ENCODE measurements at places on chromosomes 5 and 9. TPM values are rescaled to one million over a fixed set of nuclear protein-coding genes. Genes with fewer than 3 reads are reported as not detected.
A peak's percentile ranks its signal among the peaks of the same experiment; 100 is the strongest.

Gene ASB6
- 16.9 TPM for total RNA-seq

Gene CCDC180
- total RNA-seq, result 16.5 TPM

GRCh38 chr9:95570150-95570549 is 53.4 kb upstream of the PTCH1 start:
- DNase-seq, result no peak
- no peaks in the 10 kb centered on the region for H3K4me1 ChIP-seq
- H3K27ac ChIP-seq, result peak overlapping the region; percentile 23
- no peaks in the 10 kb centered on the region for H3K36me3 ChIP-seq

DNA sequence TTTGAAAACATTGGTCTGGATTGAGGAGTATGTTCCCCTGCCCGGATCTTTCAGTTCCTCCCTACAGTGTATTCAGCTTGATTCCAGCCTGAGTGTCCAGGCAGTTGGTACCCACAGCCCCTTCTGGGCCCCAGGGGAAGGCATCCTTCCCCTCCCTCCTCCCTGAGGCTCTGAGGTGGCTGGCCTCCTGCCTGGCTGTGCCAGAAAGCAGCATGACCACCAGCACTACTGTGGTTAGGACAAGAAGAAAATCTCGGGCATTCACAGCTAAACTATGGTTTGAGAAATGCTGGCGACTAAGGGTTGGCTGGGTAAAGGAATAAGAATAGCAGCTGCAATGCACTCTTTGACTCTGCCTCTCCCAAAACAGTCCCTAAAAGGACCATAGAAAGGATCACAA is 84.6 kb upstream of the LIFR start:
- no peak overlapping the region for H3K4me3 ChIP-seq
- H3K27ac ChIP-seq, result peak overlapping the region; percentile 55
- H3K36me3 ChIP-seq, result no peaks in the 10 kb centered on the region
- peaks cover 52% of the 10 kb centered on the region for H3K4me1 ChIP-seq
- DNase-seq, result no peak

DNA sequence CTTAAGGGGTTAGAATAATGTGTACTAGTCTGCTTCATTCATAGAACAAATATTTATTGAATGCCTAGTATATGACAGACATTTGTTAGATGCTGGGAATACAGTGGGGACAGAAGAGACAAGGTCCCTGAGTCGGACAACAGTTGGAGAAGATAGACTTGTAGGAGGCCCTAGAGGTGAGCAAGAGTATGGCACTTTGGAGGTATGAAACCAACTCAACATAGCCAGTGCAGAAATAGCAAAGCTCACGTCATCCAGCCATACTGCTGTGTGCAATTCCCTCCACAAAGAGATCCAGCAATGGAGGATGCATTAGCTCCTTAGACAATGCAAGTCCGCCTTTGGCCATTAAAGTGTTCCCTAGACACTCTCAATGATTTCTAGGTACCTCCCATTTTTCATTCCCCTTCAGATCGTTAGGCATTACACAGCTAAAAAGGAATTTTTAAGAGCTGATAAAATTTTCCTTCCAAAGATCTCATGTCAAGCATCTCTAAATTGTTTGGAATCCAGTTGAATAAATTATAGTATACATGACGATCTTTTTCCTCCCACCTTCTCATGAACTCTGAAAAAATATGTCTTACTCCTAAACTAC is 1949.6 kb upstream of the WWC1 start:
- H3K36me3 ChIP-seq, result no peaks in the 10 kb centered on the region
- H3K4me1 ChIP-seq, result no peaks in the 10 kb centered on the region
- no peak overlapping the region for H3K27ac ChIP-seq
- no peak overlapping the region for H3K4me3 ChIP-seq
- no peak for DNase-seq
